ENCODE measurements at places on chromosomes 6 and 20.

- DNase-seq, result no peak
Measured at GRCh38 chr6:55841341-55841740, 34.0 kb downstream of the BMP5 start.

DNA sequence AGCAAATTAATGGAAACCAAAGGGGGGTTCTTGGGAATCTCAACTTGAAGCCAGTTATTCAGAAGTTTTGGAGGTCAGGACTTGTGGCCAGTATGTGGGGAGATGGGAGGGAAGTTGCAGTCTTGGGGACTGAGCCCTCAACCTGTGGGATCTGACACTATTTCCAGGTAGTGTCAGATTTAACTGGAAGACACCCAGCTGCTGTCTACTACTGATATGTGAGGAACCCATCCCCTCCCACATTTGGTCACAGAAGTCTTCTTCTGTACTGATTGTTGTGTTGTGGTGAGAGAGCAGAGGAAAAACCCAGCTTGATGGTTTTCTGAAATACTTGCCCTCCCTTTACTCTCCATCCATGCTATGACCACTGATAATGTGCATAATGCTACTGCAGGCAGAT lies 134.0 kb downstream of the QRSL1 start:
- no peak for DNase-seq

GRCh38 chr6:168602576-168602975 lies 161.6 kb downstream of the SMOC2 start:
- DNase-seq, result no peak

GRCh38 chr20:47125758-47126591 lies 230.5 kb downstream of the ZMYND8 start:
- no peak for DNase-seq

DNA sequence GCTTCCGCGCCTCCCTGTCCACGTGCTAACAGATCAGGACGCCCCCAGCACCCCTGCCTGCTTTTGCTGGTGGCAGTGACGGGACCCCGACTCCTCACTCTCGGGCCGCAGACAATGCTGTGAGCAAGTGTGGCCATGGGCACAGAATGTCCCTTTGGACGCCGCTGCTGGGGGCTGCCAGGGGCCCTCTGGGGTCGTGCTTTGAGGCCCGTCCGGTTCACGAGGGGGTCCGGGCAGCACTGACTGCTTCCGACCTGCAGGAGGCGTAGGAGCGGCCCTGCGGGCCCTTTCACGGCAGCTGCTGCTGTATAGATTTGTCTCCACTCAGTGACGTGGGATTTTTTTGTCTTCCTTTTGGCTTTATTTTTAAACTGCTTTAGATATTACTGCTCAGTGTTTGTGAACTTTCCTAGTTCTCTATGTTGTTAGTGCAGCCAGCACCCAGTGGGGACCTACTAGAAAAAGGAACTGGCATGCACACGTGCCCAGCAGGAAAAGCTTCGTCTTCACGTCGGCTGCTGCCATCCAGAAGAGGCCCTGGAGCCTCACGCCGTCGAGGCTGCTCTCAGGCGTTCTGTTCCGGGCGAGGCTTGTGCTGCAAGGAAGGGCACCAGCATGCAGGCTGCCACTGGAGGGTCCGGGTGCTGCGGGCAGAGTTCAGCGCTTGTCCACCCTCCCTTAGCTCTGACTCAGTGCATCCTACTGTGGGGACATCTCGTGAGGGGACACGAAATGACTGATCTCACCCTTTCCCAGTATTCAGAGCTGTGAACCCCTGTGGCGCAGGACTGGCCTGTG lies 21.7 kb downstream of the UCKL1 start:
- no peak for DNase-seq

- no peak for DNase-seq
Measured at GRCh38 chr6:56692523-56693245, 50.0 kb upstream of the DST start.

DNA sequence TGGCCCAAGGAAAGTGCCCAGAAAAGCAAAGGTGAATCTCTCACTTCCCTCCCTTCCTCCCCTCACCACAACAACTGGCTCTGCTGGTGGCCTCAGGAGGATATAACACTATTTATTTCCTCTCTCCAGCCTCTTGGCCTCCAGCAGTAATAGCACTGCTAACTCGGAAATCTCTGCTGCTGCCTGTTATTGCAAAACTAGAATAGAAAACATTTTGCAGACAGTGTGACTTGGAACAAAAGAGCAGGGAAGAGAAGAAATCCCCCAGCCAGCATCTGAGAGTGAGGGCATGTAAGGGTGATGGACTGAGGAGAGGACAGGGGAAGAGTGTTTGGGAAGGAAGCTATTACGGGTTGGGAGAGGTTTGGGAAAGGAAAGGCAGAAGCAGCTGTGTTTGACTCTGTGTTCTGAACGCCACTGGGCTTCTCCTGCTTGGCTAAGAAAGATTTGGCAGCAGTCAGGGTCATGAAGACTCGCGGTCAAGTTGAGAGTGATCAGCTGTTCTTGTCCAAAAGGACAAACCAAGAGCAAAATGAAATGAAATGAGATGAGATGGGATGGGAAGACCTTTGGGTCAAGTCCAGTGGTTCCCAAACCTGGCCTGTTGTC lies 81.0 kb upstream of the SNX9 start:
- DNase-seq, result no peak

GRCh38 chr20:53331151-53331973 lies 262.3 kb downstream of the ZNF217 start:
- DNase-seq, result peak; percentile 28

GRCh38 chr20:63051911-63052310 lies 45.1 kb upstream of the BHLHE23 start:
- DNase-seq, result no peak

DNA sequence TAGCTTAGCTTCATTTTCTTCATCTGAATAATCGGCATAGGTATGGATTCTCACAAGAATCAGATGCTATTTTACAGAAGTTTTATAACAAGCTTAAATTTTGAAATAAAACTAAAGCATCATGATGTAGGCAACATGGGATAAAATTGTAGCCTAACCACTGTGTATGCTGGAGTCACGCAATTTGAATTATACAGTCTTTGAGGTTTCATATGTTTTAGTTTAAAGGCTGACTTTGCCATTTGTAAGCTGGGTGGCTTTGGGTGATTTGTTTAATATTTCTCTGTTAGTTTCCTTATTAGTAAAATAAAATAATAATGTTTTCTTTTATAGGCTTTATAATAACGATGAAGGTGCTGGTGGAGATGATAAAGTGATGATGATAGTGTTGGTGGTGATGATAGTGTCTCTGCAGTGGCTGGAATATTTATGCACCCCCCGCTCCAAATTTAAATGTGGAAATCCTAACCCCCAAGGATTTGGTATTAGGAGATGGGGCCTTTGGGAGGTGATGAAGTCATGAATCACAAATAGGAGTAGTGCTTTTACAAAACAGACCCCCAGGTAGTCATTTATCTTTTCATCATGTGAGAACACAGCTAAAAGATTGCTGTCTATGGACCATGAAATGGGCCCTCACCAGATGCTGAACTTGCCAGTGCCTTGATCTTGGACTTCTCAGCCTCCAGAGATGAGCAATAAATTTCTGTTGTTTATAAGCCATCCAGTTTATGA lies 42.0 kb downstream of the DOK5 start:
- no peak for DNase-seq

GRCh38 chr6:14290041-14290771 lies 172.6 kb downstream of the CD83 start:
- no peak for DNase-seq

GRCh38 chr6:71977884-71978283 lies 91.5 kb downstream of the RIMS1 start:
- no peak for DNase-seq

DNA sequence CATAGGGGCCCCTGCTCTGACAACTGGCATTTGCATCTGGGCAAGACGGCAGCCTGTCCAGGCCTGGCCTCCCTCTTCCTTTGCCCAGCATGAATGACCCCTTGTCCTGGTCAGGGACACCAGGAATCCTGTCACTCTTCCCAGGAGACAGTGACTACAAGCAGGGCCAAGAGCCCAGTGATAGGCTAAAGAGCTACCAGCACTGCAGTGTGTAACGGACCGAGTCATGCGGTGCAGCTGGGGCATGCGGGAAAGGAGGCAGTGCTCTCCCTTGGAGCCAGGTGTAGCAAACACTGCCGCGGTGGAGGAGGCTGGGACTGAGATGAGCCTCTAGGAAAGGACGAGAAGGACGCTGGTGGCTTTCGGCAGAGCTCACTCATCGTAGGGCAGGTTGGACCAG lies 38.7 kb upstream of the DSP start:
- no peak for DNase-seq

- no peak for DNase-seq
Measured at GRCh38 chr20:24164360-24164759, 175.8 kb upstream of the GGTLC1 start.

GRCh38 chr20:2217857-2218539 lies 77.8 kb upstream of the TGM3 start:
- no peak for DNase-seq

DNA sequence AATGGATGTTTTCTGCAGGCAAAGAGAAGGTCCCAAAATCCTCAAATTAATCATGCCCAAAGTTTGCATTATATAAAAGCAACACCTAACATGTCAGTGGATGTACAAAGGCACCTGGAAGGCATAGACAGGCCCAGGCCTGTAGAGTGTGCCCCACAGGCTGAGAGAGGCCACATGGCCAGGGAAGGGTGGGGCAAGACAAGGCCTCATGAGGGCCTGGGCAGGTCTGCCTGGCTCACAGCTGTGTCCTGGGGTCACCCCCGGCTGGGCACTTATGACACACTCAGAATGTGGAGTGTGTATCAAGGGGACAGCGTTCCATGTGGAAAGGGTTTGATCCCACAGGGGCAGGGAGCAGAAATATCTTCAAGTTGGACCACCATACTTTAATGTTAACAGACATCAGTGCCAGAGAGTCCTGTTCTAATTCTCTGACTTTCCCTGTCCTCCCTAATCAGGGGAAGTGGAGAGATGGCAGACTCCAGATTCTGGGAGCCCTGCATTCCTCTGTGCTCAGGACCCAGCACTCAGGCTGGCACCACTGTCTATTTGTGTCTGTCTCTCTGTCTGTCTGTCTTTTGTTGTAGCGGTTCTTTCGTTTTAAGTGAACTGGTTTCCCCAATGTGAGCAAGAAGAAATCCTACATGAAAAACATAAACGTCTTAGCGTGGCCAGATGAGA lies 178.3 kb upstream of the FOXA2 start:
- no peak for DNase-seq

GRCh38 chr6:168735268-168735949 lies 294.4 kb downstream of the SMOC2 start:
- DNase-seq, result no peak

DNA sequence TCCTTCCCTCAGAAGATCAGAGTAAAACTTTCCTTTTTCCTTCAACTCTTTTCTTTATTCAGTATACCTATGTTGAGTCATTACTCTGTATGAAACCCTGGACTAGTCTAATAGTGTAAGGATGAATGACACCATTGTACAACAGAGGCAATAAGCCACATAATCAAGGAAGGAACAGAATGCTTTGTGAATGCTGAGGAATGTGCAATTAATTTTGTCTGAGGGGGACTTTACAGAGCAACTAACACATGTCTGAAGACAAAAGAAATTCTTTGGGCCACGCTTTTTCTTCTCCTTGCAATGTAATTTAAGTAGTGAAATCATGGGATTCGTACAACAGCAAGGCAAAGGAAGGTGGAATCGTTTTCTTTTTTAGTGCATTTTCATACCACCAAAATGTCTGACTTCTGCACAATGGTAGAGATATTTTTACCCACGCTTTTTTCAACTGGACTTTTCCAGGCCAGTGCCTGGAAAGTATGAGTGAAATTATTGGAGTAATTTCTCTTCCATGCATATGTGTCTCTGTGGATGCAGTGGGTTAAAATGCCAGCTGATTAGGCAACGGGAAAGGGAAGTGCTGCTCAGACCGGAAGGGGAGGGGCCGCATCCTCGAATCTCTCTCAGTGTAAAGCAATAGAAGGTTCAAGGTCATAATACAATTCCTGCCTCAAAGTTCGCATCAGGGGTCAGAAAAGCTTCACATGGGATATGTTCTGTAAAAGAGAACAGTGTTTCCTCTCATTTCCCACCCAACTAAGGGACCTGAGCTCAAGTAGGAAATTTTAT lies 89.9 kb upstream of the MTHFD1L start:
- DNase-seq, result no peak

DNA sequence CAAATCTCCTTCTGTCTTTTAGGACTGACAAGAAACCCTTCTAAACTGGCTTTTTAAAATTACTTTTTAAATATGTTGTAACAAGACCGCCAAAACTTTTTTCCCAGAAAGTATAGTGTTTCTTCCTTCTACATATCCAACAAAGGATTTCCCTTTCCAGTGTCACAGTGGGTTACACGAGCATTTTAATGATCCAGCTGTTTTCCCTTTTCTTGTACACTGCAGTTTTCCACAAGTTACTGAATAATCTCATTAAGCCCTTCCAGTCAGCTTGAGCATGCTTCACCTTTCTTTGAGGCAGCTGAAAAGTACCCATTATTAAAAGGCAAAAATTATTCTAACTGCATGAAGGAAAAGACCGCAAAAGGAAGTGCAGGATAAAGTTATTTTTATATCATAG lies 48.6 kb downstream of the CD24 start:
- DNase-seq, result no peak

GRCh38 chr20:11711214-11711613 lies 206.5 kb upstream of the BTBD3 start:
- DNase-seq, result no peak

- DNase-seq, result no peak
Measured at GRCh38 chr6:80010288-80010687, 5.8 kb downstream of the TTK start.

GRCh38 chr6:159805440-159806020 lies 5.5 kb downstream of the PNLDC1 start:
- no peak for DNase-seq

DNA sequence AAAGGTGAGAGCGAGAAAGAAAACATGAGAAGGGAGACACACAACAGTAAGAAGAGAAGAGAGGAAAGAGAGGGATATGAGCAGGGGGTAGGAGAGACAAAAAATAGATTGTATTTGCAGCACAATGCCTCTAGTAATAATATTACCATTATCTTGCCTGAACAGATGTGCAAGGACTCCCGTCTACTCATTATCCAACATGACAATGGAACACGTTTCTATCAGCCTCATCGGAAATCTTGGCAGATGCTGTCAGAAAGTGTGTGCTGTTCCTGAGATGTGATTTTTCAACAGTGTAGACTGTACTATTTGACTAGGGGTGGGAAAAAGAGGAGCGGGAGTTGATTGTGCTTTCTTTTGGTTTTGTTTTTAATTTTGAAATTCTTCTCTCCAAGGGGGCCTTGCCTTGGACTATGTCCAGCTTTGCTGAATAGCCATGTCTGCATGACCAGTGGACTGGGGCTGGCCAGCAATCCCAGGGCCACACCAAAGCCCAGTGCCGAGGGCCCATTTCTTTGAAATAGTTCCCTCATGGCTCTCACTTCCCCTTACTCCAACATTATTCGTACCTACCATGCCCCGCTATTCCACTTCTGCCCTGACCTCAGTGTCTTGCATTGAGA lies 11.3 kb upstream of the TRAM2 start:
- no peak for DNase-seq

GRCh38 chr20:7741866-7742265 lies 198.4 kb downstream of the HAO1 start:
- no peak for DNase-seq

DNA sequence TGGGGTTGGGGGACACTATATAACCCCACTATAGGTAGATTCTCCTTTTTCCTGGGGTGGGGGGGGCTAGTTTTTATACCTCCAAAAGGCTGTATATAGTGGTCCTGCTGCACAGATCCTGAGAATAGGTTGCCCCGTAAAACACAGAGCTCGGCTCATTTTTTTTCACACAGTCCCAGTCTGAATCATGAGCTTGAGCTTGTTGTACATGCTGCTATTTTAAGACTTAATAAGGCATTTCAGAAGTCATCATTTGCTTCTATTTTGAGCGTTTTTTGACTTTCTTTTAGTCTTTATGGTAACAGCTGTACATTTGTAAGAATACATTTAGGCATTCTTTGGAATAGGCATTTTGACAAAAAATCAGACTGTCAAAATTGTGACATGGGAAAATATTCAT lies 30.5 kb downstream of the SLC9A8 start:
- no peak for DNase-seq
